ENCODE measurements at places on chromosomes 7 and 10.

GRCh38 chr7:93198472-93198871, 27.8 kb downstream of the HEPACAM2 start:
- DNase-seq, result no peak

DNA sequence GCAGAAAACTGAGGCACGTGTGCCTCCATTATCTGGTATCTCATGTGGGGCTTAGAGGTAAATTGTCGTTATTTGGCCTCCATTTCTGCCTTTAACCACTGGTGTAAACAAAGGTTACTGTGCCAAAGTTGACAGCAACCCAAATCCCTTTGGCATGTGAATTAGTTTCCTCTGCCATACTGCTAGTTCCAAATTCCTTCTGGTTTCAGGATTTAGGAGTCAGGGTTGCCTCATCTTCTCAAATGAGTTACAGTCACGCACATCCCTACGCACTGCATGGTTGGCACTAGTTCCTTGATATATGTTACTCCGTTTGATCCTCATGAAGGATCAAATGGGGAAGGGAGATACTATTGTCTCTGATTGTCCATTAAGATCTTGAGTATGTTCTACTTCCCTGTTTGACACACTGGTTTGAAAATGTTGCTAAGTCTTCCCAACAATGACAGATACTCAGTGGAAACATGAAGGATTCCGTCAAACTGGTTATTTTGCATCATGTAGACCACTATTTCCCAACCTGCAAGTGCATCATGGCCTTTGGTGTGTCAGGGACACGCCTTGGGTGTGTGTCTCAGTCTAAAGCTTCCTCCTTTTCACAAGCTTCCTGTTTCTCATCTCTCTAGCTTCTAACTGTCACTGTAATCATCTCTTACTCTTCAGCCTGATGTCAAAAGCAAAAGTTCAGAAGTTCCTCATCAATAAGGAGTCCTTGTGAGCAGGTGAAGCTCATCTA, at the start of gene LIPN:
LIPN (plus strand) TSS at position 655 of the 736 bp plus-strand sequence. CDS start 1,386 bp downstream, outside the sequence.
- no peak for DNase-seq

DNA sequence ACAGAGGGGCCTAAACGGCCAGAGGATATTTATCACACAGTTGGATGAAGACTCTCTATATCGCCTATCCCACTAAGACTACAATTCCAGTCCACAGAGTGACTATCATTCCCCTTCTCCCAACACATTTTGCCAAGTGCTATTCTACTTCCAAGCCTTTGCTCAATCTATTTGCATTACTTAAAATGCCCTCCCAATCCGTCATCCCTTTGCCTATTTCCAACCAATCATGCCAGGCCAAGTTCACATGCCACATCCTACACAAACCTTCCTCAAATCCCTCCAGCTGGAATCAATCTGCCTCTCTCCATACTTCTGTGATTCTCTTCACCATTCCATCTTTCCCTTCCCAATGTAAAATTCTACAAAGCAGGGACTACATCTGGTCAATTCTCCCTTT, 38.2 kb downstream of the SMURF1 start:
- DNase-seq, result no peak

GRCh38 chr7:157120181-157120580, 18.5 kb upstream of the UBE3C start:
- DNase-seq, result no peak

- no peak for DNase-seq
These were observed 35.6 kb downstream of the THNSL1 start for GRCh38 chr10:25052012-25052411.

DNA sequence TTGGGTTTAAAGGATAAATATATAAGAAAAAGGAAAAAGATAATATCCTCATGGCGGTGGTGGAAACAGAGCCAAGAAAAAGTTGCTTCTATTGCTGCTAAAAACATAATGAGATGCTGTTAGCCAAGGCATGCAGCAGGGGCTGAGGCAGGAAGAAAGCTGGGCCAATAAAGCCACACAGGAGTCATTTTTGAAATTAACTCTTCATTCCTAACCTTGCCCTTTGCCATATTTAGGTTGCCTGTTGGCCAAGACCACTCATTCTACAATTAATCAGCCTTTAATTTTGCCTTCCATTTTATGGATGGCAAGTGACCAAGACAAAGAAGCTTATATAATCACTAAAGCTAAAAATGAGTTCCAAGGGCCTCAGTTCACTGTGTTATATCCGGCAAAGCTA, 58.2 kb downstream of the ARMH3 start:
- no peak for DNase-seq

DNA sequence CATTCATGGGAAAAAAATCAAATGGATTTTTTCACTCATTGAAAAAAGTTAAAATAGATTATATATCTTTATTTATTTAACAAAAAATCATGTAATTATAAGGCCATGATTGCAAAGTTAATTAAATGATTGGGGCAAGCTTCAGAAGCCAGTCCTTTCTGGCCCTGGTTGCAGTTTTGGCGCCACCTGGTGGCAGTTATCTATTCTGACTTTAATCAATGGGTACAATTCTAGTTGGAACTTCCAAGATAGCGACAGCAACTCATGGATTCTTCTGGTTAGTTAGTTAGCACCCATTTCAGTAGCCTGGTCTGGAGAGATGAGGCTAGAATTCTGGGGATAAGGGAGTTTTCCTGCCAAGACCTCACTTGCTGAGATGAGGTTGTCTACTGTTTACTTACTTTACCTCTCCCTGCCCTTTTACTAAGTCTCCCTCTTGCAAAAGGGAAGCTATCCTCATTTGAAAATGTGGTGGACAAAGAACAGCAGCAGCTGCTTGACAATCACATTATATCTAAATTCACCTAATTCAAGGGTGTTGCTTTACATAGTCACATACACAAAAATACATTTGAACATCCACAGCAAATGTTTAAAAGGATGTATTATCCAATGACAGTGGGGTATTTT, 42.3 kb downstream of the NOC3L start:
- peak; percentile 79 for DNase-seq

- no peak for DNase-seq
These were observed 76.7 kb downstream of the SFMBT2 start for GRCh38 chr10:7333961-7334641.

DNA sequence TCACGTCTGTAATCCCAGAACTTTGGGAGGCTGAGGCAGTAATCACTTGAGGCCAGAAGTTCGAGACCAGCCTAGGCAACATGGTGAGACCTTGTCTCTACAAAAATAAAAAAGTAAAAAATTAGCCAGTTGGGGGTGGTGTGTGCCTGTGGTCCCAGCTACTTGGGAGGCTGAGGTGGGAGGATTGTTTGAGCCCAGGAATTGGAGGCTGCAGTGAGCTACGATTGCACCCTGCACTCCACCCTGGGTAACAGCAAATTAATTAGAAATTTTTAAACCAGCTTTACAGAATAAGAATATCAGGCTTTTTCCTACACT, 136.0 kb downstream of the EPC1 start:
- DNase-seq, result no peak

DNA sequence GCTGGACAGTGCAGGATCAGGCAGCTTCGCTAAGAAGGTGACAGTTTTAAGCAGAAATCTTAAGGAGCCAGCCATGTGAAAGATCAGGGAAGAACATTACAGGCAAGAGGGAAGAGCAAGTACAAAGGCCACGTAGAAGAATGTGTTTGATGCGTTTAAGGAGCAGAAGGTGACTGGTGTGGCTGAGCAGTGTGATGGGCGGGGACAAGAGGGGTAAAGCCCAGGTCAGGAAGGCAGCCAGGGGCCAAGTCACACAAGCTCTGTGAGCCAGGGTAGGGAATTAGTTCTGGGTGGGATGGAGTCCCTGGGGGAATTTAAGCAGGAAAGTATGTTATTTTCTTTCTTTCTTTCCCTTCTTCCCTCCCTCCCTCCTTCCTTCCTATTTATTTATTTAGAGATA, 166.9 kb downstream of the SH3PXD2A start:
- DNase-seq, result no peak

GRCh38 chr10:49178489-49179471, 9.4 kb downstream of the TMEM273 start:
- DNase-seq, result no peak

DNA sequence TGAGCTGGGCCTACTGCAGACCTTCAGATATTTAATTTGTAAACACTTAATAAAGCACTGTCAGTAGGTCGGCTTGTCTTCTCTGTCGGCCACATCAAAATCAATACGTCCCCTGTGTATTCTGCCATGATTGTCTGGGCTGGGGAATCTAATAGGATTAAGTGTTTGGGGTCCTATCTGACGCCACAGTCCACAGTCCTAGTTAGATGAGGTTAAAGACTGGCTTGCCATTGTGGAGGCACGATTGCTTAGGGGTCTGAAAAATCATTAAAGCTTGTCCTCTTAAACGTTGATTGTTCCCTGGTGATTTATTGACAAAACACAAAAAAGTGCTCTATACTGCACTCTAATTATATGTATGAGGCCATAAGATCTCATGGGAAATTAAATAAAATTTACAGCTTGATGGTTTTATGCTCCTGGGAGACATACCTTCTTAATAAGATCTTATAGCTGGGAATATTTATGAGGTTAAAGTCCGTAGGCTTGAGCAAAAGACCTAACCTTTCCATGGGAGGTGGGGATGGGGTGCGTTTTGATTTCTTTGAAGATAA, 650.3 kb upstream of the GALNT17 start:
- no peak for DNase-seq

DNA sequence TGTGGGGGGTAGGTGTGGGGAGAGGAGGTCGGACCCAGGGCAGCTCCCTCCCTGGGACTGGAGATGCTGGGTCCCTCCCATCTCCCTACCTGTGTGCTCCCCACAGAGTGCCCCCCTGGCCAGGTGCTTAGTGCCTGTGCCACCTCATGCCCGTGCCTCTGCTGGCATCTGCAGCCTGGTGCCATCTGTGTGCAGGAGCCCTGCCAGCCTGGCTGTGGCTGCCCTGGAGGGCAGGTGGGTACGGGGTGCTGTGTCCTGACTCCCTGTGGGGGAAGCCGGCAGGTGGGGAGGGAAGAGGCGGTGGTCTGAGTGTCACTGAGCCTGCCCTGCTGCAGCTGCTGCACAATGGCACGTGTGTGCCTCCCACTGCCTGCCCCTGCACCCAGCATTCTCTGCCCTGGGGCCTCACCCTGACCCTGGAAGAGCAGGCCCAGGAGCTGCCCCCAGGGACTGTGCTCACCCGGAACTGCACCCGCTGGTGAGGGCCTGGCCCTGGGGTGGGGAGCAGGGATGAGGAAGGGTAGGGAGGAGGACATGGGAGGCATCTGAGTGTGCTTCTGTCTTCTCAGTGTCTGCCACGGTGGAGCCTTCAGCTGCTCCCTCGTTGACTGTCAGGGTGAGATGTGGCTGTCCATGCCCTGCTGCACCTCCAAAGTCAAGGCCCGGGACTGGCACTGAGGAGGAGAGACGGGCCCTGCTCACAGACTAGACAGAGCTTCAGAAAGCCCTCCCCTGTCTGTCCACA, 11.7 kb upstream of the ZNF862 start:
- DNase-seq, result no peak

DNA sequence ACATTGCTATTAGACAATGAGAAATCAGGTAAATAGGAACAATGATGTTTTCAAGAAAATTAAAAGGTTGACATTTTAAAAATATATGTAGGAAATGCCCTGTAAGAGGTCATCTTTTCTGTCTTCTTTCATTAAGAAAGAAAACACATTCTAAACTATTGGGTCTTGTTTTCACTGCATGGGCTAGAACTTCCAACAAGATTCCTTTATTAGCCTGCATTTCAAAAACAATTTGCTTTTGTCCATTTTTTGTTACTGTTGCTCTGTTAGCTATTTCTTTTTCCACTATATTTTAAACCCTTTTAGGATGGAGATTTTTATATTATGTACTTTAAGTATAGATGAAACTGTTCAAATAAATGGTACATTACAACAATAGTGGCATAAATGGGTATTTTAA, 9.2 kb downstream of the REEP3 start:
- DNase-seq, result no peak

DNA sequence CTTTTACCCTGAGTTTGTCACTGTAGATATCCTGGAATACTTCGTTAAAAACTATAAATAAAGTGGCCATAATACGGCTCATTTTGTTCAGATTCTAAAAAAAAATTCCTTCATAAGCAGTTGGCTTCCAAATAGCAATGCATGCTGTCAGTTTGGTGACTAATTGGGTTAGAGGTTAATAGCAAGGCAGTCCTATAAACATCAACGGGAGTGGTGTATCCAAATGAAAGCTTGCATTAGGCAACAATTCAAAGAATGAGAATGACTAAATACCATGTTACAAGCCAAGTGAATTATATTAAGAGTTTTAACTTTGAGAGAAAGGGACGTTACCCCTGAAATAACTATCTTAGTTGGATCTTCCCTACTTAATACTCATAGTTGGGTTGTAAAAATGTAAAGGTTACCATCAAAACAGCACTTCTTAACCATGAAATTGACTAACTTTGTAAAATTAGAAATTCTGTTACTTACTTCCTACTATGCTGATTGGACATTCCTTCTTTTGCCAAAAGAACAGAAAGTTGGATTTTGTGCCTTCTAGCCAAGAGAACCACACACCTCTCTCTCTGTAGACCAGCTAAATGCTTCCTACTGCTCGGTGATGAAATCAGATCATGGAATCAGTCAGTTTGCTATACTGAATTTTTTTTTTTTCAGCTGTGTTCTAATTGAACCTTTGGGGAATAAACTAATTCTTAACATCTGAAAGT, 98.0 kb downstream of the KAT6B start:
- no peak for DNase-seq

DNA sequence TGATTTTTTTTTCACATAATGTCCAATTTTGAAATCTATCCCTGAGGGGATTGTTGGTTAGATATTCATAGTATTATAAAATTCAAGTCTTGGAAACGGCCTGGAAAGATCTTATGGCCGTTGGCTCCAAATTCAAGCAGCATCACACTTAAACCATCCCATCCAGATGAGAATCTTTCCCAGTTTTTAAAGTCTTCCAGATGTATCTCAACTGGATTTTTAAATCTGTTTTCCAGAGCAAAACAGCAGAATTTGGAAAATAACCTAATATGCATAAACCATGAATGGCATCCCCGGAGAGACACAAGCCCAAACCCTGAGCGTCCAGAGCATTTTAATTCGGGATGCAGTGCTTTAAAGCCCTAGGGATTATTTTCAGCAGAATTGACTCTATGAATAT, 208.2 kb upstream of the PRKCQ start:
- no peak for DNase-seq

- no peak for DNase-seq
These were observed 155.7 kb upstream of the FGFR2 start for GRCh38 chr10:121753726-121754476.

- no peak for DNase-seq
These were observed 36.5 kb downstream of the GHRHR start for GRCh38 chr7:31000161-31000693.

Data from omental fat pad (tissue), 4 donors.